ENCODE measurements at places on chromosomes 11 and 22.

DNA sequence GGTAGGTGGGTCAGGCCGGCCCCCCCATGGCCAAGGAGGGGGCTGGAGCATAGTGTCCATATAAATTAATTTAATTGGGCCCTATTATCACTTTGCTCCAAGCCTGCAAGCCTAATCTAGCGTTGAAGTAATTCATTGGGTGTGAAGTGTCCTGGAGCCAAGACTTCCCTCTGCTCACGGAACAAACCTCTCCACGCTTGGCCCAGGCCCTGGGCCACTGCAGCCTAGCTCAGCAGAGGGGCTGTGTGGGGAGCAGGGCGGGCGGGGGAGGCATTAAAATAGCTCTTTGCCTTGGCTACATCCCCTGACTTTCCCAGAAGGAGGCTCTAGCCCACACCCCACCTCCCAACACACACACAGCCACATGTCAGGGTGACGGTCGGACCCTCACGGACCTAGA, 73.5 kb downstream of the THAP12 start:
- peak; percentile 80 for DNase-seq

DNA sequence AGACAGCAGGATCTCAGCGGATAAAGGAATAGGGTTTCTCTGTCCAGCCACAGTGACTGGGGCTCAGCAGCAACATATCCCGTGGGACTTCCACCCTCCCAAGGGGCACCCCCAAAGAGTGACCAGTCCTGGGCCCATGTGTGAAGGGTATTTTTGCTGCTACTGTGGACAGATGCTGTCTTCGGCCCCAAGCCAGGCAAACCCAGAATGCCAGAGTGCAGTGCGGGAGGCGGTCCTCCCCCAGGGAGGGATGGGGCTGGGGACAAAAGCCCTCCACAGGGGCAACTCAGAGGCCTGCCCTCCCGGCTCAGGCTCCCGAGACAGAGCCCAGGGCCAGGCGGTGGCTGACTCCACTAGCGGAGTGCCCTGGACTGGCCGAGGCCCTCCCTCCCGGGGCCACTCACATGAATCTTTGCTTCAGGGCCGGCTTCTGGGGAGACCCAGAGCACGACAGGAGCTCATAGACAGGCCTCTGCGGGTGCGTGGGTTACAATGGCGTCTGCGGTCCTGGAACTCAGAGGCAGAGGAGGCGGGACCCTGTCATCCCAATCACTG, 34.7 kb upstream of the WNT7B start:
- DNase-seq, result peak; percentile 26

DNA sequence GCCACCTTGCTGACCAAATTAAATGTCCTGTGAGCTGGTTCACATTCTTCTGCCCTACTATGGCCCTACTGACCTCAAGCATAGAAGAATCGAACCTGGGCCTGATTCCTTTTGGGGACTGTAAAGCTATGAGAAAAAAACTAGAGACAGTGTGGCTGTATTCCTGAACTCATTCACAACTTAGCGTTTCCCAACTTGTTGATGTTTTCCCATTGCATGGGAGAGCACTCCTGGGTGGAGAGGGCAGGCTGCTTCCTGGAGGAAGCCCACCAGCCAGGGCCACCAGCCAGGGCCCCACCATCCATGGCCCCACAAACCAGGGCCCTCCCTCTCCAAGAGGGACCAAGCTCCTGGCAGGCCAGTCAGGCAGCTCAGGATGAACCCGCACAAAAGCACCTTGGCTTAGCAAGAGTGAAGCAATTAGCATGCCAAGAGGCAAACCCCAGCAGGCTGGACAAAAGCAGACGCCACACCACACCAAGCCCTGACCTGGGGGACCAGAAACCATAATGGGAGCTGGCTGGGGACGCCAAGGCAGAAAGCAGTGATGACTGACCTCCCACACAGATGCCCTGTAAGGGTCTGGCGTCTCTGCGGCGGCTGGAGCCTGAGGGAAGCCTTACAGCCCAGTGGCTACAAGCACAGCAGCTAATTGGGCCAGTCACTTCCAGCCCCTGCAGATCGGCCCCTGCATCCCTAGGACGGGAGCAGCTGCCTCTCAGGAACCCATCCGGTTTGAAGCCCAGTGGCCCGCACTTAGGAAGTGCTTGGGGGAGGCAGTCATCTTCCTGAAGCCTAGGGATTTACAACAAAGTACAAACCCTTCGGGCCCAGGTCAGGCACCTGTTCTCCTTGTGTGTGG, 2.1 kb downstream of the CERK start:
- DNase-seq, result no peak

GRCh38 chr22:19851291-19852176, 3.1 kb downstream of the GNB1L start:
- peak; percentile 16 for DNase-seq

- DNase-seq, result no peak
Observed at GRCh38 chr11:31687256-31687655, 123.9 kb downstream of the PAX6 start.

GRCh38 chr22:27203276-27203660, 545.9 kb downstream of the MIAT start:
- no peak for DNase-seq

GRCh38 chr11:101618709-101619108, 34.9 kb upstream of the TRPC6 start:
- DNase-seq, result no peak

DNA sequence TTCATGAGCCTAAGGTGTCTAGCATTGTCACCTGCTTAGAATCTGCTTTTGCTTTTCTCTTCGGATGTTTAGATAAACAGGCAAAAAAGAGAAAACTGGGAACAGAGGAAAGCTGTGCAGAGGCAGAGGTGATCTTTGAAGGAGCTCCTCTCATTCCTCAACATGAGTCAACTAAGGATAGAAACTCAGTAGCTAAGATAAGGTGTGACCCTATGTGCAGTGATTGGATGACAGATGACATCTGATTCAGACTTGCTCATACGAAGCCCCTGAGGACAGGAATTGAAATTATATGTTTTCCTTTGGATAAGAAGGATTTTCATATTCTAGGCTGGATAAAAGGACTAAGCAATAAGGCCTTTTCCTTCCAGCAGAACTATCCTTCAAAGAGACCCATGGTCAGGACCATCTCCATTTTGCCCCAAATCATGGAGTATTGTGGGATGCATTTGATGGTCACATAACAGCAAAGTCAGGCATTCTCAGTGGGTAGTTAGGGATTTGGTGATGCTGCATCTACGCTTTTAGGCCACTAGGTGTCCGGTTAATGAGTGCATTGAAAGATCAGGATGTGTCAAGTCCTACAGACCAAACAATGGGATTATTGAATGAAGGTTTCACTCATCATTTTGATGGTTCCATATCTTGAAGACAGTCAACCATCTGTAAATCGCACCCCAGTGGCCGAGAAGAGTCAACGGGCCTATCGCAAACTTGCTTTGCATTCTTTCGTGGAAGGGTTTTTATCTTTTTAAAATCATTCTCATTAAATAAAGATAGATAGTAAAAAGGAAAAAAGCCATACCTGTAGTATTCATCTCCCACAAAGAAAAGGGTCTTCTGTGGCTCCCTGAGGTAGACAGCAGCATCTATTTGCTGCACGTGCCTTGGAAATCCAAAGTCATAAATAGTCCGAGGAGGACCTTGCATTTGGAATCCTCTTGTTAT, 32.2 kb downstream of the MMP20 start:
- no peak for DNase-seq

All from left hindlimb (tissue), 1 donor.